Panc1 (cell line): ENCODE measurements at places on chromosomes 16 and 17. TPM values are rescaled to one million over a fixed set of nuclear protein-coding genes. Genes with fewer than 3 reads are reported as not detected.

Gene SMIM22
- total RNA-seq: not detected

Gene KRT20
- total RNA-seq: 0.13 TPM

Gene KRT33B
- not detected for total RNA-seq

Gene KRT33A
- not detected for total RNA-seq

Gene TEX19
- total RNA-seq: 0.21 TPM

Gene CPSF4L
- not detected for total RNA-seq

Gene KRTAP4-5
- total RNA-seq: not detected

Gene OR3A2
- total RNA-seq: not detected

Gene C17orf100
- 2.8 TPM for total RNA-seq

Gene CDRT15L2
- not detected for total RNA-seq

Gene WNT3
- total RNA-seq: 3.4 TPM

DNA sequence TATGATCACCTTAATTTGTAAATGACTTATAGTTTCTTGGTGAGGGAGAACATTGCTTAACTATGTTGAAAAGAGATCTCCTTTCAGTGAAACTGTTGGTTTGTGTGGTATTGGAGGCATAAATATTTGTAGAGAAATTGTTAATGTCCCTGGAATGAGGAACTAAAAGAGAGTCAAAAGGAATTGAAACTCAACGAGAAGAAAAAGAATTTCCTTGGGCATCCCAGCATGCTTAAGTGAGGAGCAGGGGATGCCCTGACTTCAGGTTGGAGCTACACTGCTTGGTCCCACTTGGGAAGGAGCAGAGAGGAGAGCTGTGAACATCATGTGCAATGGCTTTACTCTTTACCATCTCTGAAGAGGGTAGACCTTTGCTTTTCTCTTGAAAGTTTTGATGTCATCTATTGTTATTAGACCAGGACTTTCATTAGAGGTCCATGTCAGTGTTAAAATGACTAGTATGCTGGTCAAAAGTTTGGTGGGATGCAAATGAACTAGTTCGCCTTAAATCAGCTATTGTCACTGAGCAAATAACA is 21.7 kb downstream of the KRT23 start:
- no peak for DNase-seq

DNA sequence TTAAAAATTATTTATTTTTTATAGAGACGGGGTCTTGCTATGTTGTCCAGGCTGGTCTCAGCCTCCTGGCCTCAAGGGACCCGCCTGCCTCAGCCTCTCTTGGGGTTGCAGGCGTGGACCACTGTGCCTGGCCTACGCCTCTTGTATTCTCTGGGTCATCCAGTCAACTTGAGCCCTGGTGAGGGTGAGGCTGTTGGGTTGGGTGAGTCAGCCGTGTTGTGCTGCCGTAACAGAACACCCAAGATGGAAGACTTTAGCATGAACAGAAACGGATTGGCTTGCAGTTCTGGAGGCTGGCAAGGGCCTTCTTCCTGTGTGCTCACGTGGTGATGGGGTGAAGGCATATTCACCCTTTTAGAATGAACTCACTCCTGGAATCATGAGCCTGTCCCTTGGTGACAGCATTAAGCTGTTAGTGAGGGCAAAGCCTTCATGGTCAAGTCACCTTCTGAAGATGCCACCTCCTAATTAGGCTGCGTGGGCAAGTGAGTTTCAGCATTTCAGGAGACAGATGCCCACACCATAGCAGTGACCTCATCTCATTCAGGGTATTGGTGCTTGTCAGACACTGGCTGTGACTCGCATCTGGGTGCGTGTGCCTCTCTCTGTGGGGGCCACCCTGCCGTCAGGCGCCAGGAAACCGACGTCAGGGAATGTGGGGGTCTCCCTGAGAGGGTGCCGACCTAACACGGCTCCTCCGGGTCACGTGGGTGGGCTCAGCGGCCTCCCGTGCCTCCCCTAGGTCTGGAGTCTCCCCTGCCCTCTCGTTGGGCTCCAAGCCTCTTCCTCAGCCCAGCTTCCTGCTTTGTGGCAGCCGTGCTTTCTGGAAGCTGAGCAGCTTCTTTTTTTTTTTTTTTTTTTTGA is 49.8 kb downstream of the WDR45B start:
- no peak for DNase-seq

DNA sequence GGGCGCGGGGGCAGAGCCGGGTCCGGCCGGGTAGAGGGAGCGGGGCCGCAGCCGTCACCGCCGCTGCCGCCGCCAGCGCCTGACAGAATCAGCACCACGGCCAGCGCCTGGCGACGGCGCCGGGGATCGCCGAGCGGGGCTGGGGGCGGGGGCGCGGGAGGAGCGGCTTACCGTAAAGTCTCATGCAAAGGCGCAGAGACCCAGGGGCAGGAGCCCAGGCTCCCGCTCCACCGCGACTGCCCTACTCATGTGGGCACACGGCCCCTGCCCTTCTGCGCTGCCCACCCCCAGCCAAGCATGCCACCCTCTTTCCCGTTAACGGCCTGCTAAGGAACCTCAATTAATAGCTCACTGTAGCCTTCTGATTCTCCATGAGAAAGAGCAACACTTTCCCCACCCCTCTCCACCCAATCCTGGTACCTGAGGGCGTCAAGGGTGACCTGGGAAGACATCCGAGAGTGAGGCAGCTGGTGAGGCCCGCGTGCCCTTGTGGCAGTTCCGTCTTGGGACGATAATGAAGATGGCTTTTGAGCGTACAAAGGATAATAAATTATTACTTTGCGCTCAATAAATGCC is at the start of gene SEZ6:
Gene SEZ6, minus strand, starts transcription at position 98 of the 576 bp plus-strand sequence. CDS start 164 bp downstream, outside the sequence.
- DNase-seq: no peak

GRCh38 chr16:79969458-79969857 is 368.9 kb upstream of the MAF start:
- no peak for DNase-seq

- no peak for DNase-seq
Measured at GRCh38 chr17:75919611-75920010, 14.9 kb upstream of the MRPL38 start.

DNA sequence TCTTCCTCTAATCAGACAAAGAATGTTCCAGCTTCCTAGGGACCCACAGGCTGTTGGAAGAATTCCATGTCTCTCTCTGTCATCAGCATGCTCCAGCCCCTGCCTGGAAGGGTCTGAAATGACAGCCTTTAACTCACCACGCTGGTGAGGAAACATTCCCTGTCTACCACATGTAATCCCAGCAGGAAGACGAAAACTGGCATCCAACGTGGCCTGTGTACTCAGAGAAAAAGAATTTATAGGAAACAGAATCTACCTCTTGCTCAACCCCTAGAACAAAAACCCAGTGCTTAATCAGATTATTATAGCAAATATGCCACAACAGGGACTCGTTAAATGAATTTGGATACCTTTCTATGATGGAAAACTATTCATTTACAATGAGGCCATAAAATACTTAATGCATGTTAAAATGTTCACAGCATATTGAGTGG is 147.3 kb upstream of the FOXF1 start:
- DNase-seq: no peak

- no peak for DNase-seq
Measured at GRCh38 chr16:356741-357140, 4.2 kb upstream of the AXIN1 start.

DNA sequence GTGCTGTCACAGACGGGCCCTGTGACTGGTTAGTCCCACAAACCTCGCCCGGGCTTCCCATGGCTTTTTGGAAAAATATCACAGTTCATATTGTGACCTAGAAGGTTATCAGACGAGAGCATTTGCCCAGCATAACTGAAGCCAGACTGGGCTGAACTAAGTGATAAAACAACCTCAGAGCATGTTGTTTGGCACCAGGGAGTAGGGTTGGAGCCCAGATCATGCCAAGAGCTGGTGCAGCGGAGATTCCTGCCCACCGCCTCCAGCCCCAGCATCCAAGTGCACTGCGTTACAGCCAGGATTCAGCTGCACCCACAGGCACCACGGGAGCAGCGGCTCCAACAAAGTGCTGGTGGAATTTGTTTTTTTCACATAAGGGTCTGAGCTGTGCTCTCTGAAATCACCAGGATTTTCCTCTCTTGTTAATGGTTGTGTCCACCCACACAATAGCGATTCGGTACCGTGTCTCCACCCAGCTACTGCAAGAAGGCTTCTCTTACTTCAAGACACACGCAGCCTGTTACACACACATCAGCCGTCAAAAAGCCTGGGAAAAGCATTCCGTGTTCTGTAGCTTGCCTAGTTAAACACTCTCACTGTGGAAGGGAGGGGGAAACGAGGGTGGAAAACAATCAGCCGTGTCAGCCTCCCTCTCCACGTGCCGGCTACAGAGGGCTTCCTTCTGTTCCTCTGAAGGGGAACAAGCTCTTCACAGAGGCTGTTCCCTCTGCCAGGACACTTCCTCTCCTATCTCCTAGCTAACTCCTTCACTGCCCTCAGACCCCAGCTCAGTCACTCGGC is 273.8 kb downstream of the C16orf95 start:
- no peak for DNase-seq

DNA sequence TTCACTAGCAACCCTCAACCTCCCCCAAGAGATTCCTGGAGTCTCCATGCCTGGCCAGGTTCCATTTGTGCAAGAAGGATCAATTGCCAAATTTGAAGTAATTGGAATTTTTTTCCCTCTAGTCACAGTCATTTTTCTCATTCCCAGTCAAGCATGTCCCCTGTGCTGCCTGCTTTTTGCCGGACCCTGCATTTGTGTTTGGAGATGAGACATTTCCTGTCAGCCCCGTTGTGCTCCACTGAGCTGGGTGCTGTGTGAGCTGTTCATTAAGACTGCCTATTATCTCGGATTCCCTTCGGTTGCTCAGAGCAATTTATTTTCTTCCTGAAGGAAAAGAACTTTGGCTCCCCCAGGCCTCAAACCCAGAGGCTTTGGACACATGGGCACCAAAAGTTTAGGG is 201.0 kb upstream of the NLRP1 start:
- DNase-seq: no peak

GRCh38 chr17:17376362-17376761 is 73.2 kb downstream of the NT5M start:
- DNase-seq: peak; percentile 55

DNA sequence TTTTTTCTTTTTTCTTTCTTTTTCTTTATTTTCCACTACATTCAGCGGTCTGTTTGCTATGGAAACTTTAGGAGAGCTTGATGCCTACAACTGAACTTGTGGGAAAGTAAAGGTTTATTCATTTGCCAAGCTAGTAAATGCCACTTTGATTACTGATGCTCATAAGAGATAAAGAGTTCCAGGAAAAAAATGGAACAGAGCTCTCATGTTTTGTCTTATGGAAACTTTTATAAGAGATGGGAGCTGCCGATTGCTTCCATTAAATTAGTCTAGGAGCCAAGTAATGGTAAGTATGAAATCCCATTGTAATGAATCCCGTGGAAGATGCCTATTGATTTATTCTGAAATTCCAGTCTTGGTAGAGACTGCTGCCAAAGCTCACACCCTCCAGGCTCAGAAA is 7.1 kb downstream of the ANKFN1 start:
- DNase-seq: no peak

DNA sequence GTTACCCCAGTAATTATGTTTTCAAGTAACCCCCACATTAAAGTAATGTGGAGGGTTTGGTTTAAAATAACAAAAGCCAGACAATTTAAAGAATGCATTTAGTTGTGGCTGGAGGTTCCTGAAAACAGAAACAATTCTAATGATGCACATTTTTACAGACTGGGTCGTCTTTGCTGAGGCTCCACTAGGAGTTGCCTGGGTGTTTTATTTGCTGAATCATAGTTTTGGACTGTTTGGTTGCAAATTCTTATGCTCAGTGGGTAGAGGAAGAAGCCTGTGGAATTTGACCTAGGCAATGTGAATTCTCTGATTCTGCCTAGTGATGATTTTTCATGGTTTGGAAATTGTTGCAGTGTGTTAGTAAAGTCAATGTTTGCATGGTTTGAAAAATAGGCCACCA is 16.3 kb downstream of the SHISA9 start:
- DNase-seq: no peak

DNA sequence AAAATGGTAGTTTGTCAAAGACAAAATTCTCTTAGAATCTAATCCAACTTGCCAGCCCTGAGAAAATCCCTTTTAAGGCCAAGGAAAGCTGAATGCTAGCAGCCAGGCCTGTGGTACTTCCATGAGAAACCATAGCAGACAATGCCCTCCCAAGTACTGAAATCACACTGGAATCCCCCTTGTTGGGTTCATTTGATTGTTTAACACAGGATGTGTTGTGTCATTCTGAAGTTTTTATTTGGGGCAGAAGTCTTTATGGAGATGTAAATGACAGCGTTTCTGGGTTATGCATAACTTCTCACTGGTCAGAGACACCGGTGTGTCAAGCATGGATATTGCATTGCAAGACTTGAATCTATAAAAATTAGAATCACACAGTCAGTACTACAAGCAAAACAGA is 6.0 kb upstream of the ARL2BP start:
- no peak for DNase-seq

GRCh38 chr16:46884513-46885293 is 541 bp downstream of the GPT2 start:
- no peak for DNase-seq

- no peak for DNase-seq
Measured at GRCh38 chr17:31130286-31131224, 35.8 kb downstream of the NF1 start.

- DNase-seq: no peak
Measured at GRCh38 chr17:74857191-74857590, 2.5 kb downstream of the GRIN2C start.

- no peak for DNase-seq
Measured at GRCh38 chr16:70689035-70689969, 3.4 kb upstream of the MTSS2 start.

- no peak for DNase-seq
Measured at GRCh38 chr17:81090361-81091136, 55.6 kb downstream of the BAIAP2 start.

- DNase-seq: no peak
Measured at GRCh38 chr16:50988441-50988840, 162.6 kb downstream of the SALL1 start.

DNA sequence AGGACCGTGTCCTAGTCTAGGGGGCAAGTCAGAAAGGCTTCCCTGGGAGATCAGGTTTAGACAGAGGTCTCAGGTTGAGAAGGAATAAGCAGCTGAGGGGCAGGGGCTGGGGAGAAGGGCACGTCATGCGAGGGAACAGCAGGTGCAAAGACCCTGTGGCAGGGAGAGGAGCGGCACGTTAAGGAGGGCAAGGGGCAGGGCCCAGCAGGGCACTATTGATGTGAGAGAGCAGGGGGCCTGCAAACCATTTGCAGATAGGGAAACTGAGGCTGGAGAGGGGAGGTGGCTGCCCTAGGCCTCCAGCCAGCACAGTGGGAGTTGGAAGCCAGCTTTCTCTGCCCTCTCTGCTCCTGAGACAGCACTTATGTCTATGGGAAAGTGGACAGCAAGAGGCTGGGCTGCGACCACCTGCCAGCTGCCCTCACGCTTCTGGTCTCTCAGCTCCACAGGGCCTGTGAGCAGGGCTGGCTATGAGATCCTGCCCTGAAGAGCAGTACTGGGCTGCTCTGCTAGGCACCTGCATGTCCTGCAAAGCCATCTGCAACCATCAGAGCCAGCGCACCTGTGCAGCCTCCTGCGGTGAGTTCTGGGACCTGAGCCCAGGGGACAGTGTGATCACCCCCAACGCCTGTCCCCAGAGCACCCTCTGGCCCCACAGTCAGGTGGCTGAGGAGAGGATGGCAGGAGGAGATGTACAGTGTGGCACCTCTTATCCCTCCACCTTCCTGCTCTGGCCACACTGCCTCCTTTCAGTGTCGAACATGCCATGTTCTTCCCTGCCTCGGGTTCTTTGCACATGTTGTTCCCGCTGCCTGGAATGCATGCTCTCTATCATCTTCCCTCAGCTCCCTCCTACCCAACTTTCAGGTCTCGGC is 61.5 kb downstream of the USP22 start:
- no peak for DNase-seq

GRCh38 chr17:83175822-83176622 is 96.6 kb downstream of the METRNL start:
- DNase-seq: no peak
